ENCODE measurements at places on chromosomes 12 and 14.

DNA sequence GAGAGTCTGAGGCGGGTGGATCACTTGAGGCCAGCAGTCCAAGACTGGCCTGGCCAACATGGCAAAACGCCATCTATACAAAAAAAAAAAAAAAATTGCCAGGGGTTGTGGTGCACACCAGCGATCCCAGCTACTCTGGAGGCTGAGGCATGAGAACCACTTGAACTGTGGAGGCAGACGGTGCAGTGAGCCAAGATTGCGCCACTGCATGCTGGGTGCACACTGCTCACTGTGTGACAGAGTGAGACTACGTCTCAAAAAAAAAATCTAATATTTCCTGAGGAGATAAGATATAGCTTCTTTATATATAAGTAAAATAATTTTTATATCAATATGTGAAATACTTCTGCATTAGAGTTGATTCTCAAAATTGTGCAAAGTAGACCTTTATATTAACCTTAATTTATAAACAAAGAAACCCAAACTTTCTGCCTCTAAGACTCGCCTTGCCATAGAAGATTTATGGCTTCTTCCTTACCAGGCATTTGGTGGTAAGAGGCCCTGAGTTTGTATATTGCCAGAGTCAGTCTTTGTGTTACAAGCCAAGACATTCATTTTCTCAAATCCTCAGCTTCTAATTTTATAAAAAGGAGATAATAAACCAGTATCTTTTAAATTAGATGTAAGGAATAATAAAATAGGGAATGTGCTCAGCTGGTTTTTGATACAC is 1226.7 kb downstream of the FLRT2 start:
- DNase-seq: no peak

DNA sequence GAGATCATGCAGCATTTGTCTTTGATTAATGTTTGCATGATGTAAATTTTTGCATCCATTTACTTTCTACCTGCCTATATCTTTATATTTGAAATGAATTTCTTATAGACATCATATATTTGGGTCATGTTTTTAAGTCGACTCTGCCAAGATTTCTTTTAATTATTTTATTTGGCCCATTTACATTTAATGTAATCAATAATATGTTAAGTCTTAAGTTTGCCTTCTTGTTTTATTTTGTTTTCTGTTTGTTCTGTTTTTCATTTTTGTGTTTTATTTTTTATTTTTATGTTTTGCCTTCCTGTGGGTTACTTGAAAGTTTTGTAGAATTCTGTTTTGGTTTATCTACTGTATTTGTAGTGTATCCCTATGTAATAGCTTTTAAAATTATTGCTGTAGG is 33.2 kb upstream of the GUCY2C start:
- no peak for DNase-seq

DNA sequence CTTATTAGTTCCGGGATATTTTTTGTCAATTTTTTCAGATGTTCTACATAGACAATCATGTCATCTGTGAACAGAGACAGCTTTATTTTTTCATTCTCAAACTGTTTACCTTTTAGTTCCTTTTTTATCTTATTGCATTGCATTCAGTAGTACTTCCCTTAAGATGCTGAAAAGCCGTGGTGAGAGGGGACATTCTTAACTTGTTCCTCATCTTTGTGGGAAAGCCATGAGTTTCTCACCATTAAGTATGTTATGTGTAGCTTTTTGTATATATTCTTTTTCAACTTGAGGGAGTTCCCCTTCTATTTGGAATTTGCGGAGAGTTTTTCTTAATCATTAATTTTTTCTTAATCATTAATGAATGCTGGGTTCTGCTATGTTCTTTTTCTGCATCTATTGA is 1727.1 kb upstream of the SEL1L start:
- DNase-seq: no peak

- no peak for DNase-seq
These were observed 39.4 kb downstream of the STAB2 start for GRCh38 chr12:103626498-103626897.

DNA sequence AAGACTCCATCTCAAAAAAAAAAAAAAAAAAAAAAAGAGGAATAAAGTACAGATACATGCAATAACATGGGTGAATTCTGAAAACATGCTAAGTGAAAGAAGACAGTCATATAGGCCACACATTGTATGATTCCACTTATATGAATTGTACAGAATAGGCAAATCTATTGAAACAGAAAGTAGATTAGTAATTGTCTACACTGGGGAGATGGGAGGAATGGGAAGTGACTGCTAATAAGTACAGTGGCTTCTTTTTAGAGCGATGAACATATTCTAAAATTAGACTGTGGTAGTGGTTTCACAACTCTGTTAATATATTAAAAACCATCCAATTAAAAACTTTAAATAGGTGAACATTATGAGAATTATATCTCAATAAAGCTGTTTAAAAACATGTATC is 74.4 kb downstream of the ANKS1B start:
- DNase-seq: no peak

GRCh38 chr14:101499513-101499912 is 61.8 kb upstream of the DIO3 start:
- no peak for DNase-seq

DNA sequence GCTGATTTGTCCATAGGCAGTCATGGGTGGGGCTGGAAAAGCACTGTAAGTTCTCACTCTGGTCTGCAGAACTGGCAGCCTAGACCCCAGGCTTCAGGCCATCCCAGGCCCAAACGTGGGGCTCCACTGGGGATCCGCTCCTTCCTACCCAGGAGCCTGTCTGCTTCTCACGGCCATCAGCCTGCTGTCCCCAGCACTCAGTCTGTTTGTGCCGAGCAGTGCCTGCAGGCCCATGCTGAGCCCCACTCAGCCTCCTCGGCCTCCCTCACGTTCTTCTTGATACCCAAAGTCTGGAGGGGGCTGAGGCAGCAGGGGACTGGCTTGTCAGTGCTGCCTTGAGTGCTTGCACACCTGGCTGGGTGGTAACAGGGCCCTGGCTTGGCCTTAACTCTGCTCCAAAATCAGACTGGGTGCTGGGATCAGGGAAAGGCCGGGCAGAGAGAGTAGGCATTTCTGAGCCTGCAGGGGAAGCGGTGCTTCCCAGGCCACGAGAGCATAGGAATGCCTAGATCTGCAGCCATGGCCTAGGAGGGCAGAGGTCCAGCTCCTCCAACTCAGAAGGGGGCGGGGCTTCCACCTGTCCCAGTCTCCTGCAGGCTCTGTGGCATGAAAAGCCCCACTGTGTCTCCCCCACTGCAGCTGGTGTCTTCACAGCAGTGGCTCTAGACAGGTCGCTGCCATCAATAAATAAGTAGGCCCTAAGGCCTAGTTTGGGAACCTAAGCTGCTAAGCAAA is 772.4 kb upstream of the FBXO33 start:
- DNase-seq: no peak

GRCh38 chr14:71532790-71533189 is 399.4 kb upstream of the RGS6 start:
- DNase-seq: no peak

DNA sequence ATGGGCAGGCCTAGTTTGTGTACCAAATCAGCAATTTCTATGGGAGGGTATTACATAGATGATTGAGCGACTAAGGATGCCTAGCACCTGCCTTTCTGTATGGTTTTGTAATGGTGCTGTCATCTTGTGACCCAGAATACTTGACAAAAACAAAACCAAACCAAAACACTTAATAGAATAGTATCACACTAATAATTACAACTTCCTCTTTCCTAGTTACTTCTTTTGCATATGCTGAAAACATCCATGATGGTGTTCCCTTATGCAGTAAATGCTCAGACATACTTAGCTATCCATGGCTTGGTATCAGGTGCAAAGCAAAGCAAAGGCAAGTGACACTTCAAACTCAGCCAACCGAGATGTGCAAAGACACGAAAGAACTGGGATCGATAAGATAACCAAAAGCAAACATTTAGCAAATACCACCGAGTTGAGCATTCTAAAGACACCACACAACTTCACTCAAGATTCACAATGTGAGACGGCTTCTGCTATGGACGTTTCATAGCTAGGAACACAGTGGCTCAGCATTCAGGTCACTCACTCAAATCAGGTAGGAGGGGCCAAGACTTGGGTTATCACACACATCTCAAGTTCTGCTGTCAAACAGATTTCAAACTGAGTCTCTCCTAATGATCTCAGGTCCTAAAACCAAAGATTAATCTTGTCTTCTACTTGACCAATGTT is 24.3 kb downstream of the PPP1CC start:
- DNase-seq: no peak

- no peak for DNase-seq
These were observed 200.2 kb upstream of the NUDT4 start for GRCh38 chr12:93177208-93178153.

DNA sequence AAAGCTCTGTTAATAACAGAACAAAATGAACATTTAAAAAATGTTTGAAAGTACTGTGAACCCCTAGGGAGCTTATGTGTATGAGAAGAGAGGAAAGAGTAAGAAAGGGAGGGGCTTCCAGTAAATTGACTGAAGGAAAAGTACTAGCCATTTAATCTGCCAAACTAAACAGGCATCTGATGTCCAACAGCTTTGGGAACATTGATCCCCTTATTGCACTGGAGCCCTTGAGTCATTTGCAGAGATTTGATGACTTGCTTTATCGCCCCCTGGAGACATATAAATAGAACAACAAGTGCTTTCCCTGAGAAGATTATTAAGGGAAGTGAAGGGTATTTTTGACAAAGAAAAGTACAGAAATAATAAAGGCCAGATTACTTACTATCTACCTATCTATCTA is 319.3 kb upstream of the NOVA1 start:
- no peak for DNase-seq

DNA sequence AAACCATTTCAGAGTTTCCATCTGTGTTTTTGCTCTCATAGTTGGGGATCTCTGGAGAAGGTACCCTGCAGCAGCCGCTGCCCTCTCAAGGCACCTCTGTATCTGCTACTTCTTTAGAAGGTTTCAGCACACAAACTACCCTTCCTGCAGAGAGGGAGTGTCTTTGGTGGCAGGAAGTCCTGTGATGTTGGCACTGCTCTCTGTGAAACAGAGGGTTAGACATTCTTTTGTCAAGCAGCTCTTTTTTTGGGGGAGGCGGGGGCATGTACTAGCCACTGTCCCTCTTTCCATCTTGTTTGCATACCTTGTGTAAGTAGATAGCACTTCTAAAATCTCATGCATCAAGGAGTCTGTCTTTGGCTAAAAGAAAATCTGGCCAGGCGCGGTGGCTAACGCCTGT is 352.6 kb downstream of the BMP4 start:
- no peak for DNase-seq

DNA sequence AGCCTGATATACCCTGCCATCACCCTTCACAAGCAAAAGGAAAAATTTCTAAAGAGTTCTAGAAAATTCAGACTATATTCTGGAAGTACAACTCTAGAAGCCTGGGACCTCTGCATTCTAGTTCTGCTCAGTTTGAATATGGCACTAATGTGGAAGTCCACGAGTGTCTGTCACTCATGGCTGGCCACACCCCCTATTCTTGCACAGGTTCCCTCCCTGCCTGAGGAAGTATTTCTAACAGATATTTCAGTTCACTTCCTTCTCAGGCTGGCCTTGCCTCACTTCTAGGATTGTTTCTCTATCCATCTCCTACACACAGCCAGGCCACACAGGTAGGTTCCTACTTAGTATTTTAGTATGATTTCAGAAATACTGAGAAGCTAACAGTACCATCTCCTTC is 67.4 kb downstream of the PHLDA1 start:
- no peak for DNase-seq

- DNase-seq: no peak
These were observed 55.7 kb upstream of the FRMD6 start for GRCh38 chr14:51595881-51596455.

DNA sequence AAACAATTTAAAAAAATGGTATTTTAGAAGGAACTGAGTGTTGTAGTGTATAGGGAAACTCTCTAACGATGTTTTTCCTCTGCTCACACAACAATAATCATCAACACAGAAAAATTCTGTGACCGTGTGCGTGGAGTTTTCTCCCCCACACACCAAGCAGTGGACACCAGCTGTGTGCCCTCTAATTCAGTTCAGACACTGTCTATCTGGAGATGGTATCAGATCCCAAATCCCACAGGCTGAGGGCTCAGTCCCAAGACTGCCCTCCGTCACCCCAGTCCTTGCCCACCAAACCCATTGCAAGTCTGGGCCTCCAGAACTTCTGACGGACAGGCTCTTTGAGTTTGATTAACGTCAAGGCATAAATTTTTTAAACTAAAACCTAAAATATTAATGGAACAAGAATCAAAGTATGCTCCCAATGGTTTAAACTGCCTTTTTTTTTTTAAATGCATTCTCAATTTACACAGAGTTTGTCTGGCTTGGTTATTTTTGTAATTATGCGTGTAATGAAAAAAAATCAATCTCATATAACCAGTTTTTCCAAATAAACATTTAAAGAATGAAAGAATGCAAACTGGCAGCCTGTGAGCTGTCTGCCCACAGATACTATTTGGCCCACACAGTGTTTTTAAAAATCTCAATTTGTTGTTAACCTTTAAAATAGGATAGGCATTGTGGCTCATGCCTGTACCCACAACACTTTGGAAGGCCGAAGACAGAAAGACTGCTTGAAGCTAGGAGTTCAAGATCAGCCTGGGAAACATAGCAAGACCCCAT is 19.2 kb downstream of the BLTP3B start:
- no peak for DNase-seq

DNA sequence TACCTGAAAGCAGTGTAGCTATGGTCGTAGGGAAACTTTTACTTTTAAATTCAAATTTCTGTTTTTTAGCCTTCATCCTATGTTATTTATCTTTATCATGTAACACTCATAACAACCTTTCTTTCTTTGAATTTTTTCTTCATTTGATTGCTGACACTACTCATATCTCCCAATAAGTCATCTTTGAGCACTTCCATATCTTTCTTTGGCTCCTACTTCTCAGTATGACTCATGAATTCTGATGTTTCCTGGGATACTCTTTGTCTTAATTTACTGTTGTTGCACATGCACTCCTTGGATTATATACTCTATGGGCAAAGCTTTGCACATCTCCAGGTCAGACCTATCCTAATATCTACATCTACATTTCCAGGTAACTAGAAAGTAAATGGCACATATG is 18.1 kb upstream of the IAPP start:
- DNase-seq: no peak

- DNase-seq: no peak
These were observed 22.8 kb downstream of the TMEM63C start for GRCh38 chr14:77204459-77204771.

GRCh38 chr12:46388427-46389021 is 16.0 kb upstream of the SLC38A2 start:
- no peak for DNase-seq
